Keratinocyte (primary cell): ENCODE measurements at places on chromosomes 11 and 22.

GRCh38 chr11:20008871-20009644, 151.2 kb downstream of the DBX1 start:
- no peak for DNase-seq

- no peak for DNase-seq
Observed at GRCh38 chr11:69810289-69811118, 8.7 kb downstream of the FGF3 start.

DNA sequence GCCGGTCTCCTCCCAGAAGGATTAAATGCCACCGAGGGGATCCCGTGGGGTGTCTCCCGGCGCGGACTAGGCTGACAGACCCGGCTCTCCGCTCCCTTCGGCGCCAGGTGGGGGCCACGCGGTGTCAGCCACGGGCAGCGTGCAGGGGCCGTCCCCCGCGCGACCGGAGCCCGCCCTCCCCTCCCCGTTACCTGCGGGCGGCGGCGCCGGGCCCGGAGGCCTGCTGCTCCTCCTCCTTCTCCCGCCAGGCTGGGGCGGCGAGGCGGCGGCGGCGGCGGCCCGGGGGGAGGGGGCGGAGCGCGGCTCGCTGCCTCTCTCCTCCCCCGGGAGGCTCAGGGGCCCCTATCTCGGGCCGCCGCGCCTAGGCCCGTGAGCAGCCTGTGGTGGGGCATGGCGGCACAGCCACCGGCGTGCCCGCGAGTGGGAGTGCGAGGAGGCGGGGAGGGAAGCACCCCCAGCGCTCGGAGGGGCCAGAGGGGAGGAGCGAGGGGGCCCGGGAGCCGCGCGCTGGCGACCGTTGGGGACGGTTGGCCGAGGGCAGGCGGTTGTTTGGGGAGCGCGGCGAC, 450 bp downstream of the ZBTB44 start:
- DNase-seq: no peak

GRCh38 chr11:124872280-124872679, 7.0 kb downstream of the ROBO3 start:
- no peak for DNase-seq

DNA sequence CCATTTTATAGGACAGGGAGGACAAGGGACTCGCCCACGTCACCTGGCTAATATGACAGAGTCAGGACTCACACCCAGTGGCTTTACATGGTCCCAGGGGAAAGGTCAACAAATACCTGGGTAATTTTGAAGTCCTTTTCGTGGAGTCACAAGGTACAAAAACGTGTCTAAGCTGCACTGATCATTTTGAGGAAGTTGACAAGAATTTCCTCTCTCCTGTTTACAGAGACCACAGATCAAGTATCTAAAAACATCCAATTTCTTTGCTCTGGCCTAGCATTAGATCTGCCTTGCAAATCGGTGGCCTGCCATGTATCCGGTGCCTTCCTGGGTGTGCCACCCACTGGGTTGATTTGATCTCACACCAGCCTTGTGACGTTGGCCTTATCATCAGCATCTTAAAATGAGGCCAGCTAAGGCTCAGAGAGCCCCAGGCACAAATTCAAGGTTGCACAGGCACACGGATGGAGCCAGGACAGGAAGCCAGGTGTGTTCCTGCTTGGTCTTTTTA, 17.6 kb downstream of the GDPD5 start:
- no peak for DNase-seq

GRCh38 chr11:33307984-33308383, 50.8 kb downstream of the HIPK3 start:
- DNase-seq: no peak

GRCh38 chr11:32462011-32462690, 26.8 kb upstream of the WT1 start:
- DNase-seq: no peak

GRCh38 chr22:32380991-32381390, 23.3 kb downstream of the RFPL3 start:
- DNase-seq: no peak

- no peak for DNase-seq
Observed at GRCh38 chr22:45892681-45893461, 84.1 kb downstream of the WNT7B start.

DNA sequence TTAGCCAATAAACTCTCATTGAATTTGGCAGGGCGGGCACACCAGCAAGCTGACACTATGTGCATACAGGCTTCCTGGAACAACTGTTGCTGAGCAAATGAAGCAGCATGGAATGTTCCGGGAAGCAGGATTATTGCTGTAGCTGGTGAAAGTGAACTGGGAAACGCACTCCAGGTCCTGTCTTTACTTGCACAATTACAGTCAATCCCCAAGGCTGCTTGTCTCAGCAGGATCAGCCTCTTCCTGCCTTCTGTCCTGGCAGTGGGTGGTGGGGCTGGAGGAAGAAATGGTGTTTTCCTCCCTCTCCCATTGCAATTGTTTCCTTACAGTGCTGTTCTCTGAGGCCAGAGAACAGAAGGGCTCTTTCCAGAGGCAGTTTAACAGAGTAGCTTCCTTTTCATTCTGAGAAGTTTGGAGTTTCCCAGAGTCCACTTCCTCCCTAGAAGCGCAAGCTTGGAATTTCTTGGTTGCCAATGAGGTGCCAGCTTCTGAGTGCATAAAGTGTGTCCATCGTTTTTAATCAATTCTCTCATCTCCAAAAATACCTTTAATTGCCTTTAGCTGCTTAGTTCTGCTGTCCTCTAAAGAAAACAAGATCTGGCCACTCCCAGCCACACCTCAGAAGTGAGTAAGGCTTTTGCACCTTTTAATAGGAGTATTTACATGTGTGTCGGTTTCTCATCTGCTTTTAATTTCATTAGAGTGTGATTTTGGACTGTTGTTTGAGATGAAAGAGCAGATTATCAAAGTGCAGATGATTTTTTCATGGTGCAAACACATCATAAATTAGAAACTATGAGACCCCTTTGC, 19.9 kb downstream of the CD44 start:
- DNase-seq: no peak

DNA sequence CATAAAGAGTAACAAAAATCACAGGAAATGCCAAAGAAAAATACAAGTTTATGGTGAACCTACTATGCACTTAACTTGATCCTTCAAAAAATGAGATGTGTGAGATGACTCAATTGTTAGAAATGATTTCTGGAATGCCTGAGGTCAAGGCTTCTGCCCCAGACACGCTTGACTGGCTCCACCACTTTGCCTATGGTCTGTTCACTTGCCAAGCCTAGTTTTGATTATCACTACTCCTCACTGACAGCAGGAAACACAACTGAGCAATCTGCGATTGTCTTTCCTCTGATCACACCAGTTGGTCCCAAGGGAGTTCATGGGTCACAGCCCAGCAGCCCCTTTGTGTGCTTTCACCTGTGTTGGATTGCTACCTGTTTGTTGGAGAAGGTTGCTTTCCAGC, 20.6 kb upstream of the PRDM10 start:
- no peak for DNase-seq

DNA sequence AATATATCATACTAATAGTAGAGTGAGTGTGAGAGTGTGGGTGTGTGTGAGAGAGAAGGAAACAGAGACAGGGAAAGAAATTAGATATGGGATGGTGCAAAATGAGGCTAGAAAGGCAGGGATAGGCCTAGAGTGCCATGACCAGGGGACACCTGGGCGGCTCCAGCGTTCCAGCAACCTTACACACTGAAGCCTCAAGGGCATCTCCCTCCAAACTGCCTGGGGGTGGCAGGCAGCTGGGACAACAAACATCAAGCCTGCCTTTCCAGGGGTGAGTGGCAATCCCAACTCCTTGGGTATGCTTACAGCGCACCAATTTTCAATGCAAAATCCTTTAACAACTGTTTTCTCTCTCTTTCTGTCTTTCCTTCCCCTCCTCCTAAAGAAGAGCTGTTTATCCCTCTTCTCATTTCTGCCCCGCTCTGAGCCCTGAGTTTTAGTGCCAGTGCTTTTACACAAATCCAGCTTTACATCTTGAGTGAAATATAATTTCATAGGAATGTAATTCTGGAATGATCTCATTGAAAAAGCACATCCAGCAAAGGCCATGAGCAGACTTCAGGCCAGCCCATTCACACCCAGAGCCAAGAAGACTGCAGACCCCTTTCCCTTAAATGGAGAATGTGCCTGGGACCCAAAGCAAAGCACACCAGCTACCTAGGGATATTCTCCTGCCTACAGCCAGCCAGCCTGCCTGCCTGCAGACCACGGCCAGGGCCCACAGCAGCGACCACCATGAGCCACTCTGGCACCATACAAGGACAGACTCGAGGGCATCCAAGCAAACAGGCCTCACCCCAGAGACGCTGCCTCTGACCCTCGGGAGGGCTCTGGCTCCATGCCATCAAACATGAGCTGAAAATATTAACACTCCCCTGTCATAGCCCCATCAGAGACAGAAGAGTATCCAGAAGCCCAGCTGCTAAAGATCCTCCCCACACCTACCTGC, 90.3 kb downstream of the RPL27A start:
- no peak for DNase-seq

- no peak for DNase-seq
Observed at GRCh38 chr11:28464252-28464867, 356.2 kb downstream of the METTL15 start.

- DNase-seq: no peak
Observed at GRCh38 chr11:65884716-65885092, 3.6 kb downstream of the FIBP start.

DNA sequence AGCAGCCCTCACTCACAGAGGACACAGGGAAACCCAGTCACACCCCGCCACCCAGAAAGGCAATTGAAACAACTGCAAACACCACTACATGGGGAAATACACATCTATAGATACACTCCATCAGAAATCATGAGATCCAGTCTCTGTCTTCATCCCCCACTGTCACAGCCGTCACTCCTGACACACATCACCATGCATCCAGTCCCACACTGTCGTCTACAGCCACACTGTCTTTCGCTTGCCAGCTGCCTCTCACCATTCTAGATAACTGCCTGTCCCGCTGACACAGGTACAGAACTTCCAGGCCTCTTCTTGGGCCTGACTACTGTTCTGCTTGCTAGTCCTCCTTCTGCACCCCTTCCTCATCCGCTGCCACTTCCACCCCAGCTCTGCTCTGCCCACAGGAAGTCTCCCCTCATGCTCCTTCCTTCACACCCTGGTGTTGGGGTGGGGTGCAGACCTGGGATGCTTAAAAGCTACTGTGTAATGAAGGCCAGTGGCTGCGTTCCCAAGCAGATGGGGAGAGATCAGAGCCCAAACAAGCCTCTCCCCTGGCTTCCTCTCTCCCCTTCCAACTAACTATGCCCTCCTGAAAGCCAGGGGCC, 42.6 kb downstream of the SLC22A12 start:
- DNase-seq: no peak

DNA sequence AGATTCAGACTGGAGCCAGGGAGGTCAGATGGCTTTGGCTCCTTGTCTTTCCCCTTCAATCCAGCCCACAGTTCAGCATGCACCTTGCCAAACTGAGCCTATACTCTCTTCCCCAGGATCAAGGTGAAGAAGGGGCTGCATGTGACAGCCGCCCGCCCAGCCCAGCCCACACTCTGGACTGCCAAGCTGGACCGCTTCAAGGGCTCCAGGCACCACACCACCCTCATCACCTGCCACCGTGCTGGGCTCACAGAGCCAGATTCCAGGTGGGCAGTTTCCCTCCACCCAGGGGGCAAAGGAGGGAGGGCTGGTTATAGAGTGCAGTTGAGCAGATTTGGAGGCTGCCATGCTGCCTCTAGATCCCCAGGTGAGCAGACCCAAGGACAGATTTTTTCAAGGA, 6.1 kb downstream of the TMEM132A start:
- DNase-seq: no peak

DNA sequence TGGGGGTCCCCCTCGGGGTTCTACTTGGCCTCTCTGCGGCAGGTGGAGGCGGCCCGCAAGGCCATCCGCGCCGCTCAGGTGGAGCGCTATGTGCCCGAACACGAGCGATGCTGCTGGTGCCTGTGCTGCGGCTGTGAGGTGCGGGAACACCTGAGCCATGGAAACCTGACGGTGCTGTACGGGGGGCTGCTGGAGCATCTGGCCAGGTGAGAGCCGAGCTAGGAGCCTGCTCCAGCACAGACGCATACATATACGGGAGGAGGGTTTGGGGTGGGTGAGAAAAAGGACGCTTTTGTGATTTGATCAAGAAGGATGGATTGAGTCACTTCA, 415 bp downstream of the CENATAC start:
- DNase-seq: no peak

DNA sequence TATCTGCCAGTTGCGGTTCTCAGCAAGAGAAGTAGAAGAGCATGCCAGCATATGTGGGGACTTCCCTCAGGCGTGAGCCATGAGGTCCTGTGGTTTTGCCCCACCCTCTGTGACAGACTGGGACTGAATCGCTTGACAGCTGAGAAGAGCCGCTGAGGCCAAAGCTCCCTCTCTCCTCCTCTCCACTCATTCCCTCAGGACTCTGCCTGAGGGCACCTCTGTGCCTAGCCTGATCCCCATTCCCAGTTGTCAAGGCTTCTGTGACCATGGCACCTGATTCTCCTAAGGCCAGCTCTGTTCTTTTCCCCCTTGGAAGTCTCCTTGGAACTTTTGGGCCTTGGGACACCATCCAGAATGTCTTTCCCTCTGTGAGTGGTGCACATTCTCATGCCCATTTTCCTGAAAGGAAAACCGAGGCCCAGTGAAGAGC, 27.0 kb downstream of the ART5 start:
- DNase-seq: no peak

DNA sequence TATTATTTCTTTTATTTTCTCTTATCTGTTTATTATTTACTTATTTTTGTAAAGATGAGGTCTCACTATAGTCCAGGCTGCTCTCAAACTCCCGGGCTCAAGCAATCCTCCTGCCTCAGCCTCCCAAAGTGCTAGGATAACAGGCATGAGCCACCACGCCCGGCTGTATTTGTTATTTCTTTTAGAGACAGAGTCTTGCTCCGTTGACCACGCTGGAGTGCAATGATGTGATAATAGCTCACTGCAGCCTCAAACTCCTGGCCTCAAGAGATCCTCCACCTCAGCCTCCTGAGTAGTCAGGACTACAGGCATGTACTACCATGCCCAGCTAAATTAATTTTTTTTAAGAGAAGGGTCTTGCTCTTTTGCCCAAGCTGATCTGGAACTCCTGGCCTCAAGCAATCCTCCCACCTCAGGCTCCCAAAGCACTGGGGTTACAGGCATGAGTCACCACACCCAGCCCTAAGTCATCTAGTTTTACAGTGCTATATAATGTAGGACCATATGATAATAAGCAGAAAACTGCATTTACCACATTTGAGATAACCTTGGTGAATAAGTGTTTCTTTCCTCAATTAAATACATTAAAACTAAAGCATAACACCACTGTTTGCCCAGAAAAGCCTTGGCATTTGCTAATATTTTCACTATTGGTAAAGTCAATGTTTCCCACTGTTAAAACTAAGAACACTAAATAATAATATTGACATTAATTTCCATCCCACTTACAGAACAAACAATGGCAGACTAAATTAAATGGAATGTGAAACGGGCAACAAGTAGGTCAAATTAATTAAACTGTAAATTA, 127.5 kb downstream of the SIK3 start:
- DNase-seq: no peak

DNA sequence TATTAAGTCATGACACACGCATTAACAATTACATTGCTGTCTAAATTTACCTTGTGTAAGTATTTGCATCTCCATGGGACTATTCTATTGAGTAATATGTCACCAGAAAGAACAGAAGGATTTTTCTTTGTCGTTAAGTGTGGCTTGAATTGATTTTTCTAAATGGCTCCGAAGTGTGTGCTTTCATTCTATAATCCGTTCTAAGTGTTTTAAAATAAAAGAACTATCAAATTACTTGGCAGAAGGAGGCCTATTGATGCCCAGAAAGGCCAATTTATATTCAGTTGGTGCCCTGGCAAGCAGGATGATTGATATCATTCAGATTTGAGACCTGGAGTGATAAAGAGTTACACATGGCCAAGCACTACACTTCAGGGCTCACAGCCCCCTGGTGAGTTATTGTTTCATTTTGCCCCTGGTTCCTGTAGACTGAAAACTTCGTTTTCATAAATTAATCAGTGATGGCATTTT, 538.9 kb upstream of the ANO5 start:
- DNase-seq: no peak

GRCh38 chr11:77071077-77071476, 4.3 kb downstream of the CAPN5 start:
- no peak for DNase-seq
